HCEC 1CT (cell line): ENCODE measurements at places on chromosomes 6 and 20.

DNA sequence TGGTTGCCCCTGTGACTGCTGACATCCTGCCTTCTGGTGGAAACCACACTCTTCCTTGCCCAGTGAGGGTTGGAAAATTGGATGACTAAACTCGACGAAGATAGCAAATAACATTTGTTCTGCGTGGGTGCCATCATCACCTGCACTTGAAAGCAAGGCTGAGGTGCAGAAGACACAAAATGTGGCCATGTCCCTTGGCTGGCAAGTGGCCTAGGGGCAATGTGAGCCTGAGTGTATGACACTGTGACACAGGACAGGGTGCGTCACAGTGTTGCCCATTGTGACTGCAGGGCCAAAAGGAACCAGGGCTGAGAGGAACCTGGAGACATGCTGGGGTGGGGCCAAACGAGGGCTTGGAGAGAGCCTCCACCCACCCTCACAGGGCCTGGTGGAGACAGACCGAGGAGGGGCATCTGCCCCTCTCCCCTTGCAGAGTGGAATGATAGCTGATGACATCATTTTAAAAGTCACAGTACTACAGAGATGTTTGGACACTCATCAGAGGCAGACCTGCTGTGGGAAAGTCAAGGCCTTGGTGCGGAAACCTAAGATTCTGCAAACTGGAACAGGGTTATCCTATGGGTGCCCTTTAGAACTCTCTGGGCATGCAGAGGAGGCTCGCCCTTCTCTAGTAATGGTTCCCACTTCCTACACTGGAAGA, 12.8 kb upstream of the HLA-F start:
- no peak for DNase-seq

DNA sequence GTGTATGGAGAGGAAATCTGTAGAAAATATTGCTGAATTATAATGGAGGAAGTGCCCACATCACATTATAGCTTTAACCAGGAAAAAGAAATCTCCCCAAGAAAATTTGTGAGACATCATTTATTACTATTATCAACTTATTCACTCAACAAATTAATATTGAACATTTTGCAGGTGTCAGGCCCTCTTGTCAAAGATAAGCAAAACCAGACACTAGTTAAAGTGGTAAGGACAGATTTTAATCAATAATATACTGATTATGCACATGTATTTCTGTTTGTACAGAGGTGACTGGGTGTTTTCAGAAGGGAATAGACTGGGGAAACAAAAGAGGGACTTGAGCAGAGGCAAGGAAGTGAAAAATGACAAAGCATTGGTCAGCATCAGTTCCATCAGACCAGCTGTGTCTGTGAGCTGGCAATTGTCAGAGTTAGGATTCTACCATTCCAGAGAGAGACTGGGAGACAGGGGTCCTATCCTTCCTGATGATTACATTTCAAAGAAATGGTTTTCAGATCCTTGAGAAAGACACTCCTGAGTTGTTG, 519.2 kb downstream of the UTRN start:
- DNase-seq = no peak

- DNase-seq = peak; percentile 100
Measured at GRCh38 chr20:51366155-51366886, 176.2 kb downstream of the NFATC2 start.

DNA sequence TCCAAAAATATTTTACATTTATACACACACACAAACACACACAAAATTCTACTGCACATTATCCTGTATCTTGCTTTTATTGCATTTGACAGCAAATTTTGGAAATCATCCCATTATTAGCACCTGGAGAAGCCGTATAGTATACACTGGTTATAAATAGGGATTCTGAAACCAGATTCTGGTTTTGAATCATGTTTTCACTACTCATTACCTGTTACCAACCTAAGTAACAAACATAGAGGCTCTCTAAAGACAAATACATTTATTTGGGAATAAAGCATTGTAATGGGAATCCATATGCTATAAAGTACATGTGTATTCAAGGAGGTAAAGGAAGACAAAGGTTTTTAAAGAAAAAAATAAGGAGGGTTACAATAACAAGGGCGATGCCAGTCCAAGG, 106.8 kb downstream of the OR2B2 start:
- no peak for DNase-seq

GRCh38 chr20:48632017-48632824, 195.6 kb downstream of the PREX1 start:
- DNase-seq = no peak

DNA sequence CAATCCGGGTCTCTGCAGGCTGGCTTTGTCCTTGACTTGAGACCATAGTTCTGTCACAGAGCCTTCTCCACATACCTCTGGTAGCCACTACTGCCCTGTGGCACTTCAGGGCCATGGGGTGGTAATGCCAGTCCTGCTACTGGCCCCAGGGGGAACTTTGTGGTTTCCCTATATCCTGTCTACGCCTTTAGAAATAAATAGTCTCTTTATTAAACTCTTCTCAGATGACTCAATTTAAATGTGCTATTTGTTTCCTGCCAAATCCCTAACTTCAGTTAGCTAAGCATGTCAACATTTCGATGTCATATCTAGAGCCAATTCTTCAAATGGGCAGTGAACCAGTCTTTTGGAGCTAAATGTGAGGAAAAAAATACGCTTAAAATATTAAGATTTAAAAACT, 60.1 kb downstream of the SEL1L2 start:
- DNase-seq = no peak

- no peak for DNase-seq
Measured at GRCh38 chr6:6484681-6485080, 103.8 kb upstream of the LY86 start.

GRCh38 chr20:12383821-12384220, 466.1 kb downstream of the BTBD3 start:
- DNase-seq = peak; percentile 66

- no peak for DNase-seq
Measured at GRCh38 chr20:51158226-51158625, 135.3 kb upstream of the KCNG1 start.

GRCh38 chr20:34426026-34426425, 63.0 kb downstream of the ITCH start:
- no peak for DNase-seq

DNA sequence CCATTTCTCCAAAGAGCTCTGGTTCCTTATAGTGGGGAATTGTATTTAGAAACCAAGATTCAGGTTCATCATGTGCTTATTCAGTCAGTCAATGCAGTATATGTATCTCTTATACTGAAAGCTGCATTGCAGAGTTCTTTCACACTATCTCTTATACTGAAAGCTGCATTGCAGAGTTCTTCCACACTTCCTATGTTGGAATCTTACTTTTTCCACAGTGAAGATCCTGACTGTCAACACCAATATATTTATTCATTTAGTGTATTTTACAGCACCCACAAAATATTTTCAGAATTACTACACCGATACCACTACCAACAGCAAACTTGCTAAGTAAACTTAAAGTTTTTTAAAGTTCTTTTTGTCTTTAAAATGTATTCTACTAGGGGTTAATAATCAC, 349.3 kb upstream of the MMS22L start:
- no peak for DNase-seq

DNA sequence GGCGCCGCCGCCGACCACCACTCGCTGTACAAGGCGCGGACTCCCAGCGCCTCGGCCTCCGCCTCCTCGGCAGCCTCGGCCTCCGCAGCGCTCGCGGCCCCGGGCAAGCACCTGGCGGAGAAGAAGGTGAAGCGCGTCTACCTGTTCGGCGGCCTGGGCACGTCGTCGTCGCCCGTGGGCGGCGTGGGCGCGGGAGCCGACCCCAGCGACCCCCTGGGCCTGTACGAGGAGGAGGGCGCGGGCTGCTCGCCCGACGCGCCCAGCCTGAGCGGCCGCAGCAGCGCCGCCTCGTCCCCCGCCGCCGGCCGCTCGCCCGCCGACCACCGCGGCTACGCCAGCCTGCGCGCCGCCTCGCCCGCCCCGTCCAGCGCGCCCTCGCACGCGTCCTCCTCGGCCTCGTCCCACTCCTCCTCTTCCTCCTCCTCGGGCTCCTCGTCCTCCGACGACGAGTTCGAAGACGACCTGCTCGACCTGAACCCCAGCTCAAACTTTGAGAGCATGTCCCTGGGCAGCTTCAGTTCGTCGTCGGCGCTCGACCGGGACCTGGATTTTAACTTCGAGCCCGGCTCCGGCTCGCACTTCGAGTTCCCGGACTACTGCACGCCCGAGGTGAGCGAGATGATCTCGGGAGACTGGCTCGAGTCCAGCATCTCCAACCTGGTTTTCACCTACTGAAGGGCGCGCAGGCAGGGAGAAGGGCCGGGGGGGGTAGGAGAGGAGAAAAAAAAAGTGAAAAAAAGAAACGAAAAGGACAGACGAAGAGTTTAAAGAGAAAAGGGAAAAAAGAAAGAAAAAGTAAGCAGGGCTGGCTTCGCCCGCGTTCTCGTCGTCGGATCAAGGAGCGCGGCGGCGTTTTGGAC, 2.0 kb downstream of the SOX4 start:
- DNase-seq = no peak

DNA sequence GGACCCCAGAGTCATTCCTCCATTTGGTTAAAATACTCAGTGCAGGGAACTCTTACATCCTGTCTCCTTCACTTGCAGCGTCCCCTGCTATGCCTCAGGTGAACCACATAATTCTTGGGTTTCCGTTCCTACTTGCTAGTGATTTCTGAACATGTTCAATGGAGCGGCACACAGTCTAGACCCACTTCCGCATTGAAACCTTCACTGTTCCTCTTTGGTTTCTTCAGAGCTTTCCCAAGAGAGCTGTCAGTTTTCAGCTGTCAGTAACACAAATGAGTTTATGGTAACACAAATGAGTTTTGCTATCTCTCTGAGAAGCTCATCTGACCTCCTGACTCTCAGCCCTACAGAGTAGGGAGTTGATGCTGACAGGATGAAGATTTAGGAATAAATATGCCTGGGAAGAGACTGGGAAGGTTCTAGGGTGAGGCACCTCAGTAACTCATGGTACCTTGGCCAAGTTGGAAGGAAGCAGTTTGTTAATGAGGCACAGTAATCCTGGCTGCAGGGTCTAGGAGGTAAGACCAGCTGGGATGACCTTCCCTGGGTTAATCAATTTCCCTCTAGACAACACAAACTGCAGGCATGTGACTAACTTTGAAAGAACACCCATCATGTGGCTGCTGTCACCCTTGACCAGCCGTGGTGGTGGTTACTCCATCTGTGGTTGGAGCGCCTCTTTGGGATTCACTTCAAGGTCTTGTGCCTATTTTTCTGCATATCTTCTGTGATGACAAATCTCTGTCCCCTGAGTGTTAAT, 5.4 kb downstream of the SYS1 start:
- DNase-seq = no peak

DNA sequence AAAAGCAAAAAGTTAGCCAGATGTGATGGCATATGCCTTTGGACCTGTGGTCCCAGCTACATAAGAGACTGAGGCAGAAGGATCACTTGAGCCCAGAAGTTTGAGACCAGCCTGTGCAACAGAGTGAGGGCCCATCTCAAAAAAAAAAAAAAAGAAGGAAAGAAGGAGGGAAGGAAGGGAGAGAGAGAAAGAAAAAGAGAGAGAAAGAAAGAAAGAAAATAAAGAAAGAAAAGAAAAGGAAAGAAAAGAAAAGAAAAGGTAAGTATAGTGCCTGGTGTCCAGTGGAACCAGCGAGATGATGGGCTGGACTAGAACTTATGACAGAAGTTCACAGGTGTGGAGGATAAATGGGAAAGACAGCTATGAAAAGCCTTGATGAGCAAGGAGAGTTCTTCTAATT, 100.9 kb downstream of the QRSL1 start:
- DNase-seq = no peak

GRCh38 chr6:158879180-158879579, 60.0 kb upstream of the EZR start:
- no peak for DNase-seq

- DNase-seq = no peak
Measured at GRCh38 chr6:141667580-141668309, 465.0 kb upstream of the GJE1 start.

GRCh38 chr20:44576297-44576696, 6.1 kb upstream of the PKIG start:
- DNase-seq = peak; percentile 83

DNA sequence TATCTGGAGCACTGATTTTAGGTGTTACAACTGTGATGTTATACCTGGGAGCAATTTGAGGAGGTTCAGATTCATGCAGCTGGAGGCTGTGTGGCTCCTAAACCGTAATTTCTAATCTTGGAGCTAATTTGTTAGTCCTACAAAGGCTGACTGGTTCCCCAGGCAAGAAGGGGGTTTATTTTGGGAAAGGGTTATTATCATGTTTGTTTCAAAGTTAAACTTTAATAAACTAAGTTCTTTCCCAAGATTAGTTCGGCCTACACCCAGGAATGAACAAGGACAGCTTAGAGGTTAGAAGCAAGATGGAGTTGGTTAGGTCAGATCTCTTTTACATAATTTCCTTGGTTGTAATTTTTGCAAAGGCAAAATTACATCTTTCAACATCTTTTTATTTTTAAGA, 135.8 kb downstream of the MYO6 start:
- no peak for DNase-seq

GRCh38 chr6:150320442-150320841, 48.4 kb upstream of the IYD start:
- DNase-seq = no peak

DNA sequence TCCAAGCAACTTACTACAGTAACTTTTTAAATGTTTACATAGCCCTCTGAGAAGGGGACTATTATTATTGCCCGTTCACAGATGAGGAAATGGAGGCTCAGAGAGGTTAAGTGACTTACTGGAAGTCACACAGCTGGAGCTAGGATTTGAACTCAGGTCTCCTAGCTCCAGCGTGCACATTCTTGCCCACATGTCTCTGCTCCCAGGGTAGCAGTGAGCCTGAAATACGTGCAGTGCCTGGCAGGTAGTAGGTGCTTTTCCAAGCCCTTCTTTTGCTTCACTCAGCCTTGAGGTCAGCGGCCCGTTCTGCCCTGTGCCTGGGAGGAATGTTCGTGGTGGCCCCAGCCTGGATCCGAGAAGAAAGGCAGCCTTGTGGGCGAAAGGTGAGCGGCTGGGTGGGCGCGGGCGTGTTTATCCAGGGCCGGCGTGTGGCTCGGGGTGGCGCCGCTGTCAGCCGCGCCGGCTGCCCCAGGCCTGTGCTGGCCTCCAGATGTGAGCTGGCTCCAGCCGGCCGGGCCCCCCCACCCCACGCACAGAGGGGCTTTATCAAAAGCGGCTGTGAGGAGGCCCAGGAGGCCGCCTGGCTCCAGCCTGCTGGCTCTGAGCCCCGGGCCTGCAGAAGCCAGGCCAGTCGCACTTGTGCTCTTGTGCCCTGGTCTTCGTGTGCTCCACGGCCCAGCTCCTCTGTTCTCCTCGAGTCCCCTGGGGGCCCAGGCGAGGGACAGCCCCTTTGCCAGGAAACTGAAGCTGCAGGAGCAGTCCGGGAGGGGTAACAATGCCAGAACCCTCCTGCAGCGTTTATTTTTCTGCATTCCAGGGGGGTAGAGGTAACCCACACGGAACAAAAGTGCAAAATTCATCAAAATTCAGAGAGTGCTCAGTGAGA, 58.1 kb downstream of the UBE2V1 start:
- DNase-seq = no peak

- DNase-seq = peak; percentile 27
Measured at GRCh38 chr20:50335105-50335504, 144.5 kb downstream of the CEBPB start.

- DNase-seq = no peak
Measured at GRCh38 chr20:63134201-63134612, 81.7 kb downstream of the YTHDF1 start.
